ENCODE measurements at places on chromosomes 12 and 14.

DNA sequence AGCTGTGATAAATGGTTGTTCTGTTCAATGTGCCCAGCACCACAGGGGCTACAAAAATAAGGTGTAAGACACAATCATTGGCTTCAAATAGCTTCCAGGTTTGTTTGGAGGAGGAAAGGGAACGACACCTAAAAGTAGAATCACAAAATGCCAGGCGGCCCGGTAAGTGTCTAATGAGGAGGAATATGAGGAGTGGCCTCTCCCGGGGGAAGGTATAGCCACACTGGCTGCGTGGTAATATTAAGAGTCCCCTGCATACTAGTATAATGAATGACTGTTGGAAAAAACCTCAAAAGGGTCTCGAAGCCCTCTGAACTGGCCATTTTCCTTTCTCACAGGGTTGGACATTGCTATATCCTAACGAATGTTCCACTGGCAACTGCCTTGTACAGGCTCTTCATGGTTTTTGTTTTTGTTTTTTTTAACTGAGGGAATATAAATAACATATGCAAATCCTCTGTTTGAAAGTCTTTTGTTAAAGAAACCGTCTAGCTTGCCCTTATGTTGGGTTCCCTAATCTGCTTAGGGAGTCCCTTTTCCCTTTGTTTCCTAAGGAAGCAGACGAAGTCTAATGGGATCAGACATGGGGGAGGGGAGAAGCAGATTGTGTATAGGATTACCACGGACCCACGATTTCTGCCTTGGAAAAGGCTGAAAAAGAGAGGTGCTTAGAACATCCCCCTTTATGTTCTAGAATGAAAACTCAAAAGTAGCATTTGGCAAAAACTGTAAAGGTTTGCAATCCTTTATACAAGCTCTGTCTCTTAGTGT is 4.2 kb downstream of the CCDC60 start:
- DNase-seq, result no peak

GRCh38 chr12:43914923-43915468 is 79.1 kb downstream of the TMEM117 start:
- DNase-seq, result no peak

DNA sequence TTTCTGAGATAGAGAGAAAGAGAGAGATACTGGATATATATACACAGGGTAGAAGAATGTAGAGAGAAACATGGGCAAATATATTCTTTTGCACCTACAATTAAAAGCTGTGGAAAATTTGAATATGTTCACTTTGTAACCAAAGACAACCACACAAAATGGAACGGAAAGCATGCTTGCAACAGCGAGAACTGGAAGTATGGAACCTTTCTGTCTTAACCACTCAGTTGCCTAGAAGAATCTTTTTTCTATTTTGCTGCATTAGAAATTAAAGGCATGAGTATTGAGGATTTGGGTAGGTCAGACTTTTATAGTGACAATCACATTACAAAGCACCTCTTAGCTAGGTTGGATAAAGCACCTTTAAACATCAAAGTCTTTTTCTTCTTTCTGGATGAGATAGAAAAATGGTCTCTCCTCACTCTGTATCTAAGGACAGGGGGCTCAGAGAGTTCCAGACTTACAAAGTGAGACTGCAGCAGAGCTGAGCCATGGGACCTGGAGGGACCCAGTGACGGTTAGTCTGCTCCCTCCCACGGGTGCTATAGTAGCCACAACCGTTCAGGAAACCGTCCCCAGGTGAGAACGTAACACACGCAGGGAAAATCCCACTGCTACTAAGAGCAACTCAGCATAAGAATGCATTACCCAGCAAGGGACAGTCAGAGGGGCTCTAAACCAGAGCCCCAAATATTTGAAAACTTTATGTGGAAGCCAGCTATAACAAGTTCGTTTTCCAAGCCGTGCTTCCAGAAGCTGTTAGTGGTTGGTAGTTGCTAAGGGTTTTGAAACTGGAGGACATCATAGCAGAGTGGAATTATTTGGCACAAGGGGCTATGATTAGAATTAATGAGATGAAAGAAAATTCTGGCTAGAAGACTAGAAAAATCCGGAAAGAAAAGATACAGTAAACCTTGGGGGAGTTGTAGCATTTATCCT is 97.1 kb downstream of the DAD1 start:
- DNase-seq, result no peak

GRCh38 chr14:106586098-106586704 is 1059.8 kb downstream of the TMEM121 start:
- DNase-seq, result no peak

GRCh38 chr12:92593734-92594402 is 108.9 kb upstream of the PLEKHG7 start:
- DNase-seq, result peak; percentile 95

All from fibroblast of mammary gland (primary cell).